ENCODE measurements at places on chromosomes 7 and 10.

DNA sequence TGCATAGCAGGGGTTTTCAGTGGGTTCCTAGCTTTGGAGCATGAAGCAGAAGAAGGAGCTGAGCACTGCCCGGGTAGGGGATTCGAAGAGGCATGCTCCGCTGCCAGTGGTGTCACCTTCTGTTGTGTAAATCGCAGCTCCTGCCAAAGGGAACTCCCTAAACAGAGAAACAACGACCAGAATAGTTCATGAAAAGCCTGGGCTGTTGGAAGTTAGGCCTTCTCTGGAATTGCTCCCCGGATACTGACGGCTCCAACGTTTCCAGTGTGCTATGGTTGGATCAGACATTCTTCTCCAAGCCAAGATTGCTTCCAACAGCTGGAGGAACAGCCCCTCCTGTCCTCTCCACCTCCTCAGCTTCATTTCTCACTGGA, 546.0 kb upstream of the FZD8 start:
- DNase-seq = no peak

DNA sequence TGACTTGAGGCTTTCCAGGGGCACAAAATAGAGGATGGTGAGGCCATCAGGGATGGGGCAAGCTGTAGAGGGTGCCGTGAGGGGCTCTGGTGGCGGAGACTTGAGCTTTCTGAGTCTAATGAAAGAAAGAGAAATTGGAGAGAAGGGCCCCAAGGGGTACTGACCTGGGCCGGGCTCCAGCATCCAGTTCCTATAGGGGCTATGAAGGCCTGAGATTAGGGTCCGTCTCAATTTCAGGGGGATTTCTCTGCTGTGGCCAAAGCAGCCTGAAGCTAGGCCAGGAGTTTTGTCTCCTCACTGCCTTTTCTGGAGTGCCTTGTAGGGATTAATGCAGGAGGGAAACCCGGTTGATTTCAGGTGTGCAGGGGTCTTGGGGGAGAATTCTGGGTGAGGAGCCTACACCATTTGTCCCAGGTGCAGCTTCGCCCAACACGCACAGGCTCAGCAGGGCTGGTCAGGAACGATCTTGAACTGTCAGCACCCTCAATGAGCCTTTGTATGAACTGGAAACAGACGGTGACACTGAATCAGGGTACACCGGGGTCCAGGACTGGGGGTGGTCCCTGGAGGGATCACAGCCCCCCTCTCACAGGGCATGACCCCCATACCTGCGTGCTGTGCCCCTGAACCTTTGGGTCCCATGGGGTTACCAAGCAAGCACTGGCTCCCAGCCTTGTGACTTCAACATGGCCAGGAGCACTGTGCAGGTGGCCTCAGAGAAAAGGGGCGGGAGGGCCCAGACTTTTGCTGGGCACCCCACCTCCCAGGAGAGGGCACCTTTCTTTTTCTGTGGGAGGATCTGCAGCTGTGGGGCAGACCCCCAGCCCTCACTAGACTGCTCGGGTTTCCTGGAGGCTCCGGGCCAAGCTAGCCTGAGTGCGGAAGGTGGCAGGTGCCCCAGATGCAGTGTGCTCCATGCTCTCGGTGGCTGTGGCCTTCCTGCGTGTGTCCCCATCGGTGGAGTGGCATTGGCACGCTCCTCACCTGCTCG, 122.9 kb upstream of the RET start:
- no peak for DNase-seq

- no peak for DNase-seq
Measured at GRCh38 chr10:76559892-76560220, 1077.8 kb downstream of the KCNMA1 start.

- DNase-seq = no peak
Measured at GRCh38 chr10:84075226-84076046, 63.9 kb upstream of the GHITM start.

DNA sequence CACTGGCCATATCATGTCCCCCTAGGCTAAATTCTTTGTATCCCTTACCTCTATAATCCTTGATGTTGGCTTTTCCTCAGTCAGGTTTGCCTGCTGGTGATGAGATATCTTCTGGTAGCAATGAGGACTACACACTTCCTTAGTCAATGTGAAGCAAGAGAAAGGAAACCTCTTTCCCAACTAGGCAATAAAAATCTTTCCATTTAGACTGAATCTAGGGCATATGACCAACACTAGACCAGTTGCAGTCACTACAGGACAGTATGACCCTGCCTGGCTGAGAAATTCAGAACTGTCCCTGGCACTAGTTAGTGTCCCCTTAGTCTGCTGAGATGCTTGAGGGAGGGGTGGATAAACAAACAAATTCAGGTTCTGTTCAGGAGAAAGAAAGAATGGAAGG, 142.6 kb downstream of the RNLS start:
- no peak for DNase-seq

- no peak for DNase-seq
Measured at GRCh38 chr7:118762451-118762850, 537.9 kb downstream of the ANKRD7 start.

GRCh38 chr10:50464004-50464409, 159.7 kb downstream of the SGMS1 start:
- no peak for DNase-seq

- no peak for DNase-seq
Measured at GRCh38 chr10:92990615-92991014, 70.0 kb upstream of the CYP26C1 start.

DNA sequence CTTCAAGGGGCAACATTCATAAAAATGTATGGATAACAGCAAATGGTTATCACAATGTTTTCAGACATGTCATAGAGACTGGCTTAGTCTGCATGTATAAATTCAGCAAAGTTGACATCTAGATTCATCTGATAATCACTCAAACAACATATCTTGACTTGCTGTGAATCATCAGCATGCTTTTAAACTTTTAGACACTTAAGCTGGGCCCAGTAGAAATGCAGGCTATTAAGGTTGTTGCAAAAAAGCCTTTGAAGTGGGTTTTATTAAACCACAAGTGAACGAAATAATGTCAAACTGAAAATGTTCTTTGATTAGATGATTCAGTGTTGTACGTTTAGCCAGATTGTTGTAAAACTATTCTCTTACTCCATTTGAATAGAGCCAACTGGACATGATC, 759.6 kb downstream of the NXPH1 start:
- DNase-seq = no peak

DNA sequence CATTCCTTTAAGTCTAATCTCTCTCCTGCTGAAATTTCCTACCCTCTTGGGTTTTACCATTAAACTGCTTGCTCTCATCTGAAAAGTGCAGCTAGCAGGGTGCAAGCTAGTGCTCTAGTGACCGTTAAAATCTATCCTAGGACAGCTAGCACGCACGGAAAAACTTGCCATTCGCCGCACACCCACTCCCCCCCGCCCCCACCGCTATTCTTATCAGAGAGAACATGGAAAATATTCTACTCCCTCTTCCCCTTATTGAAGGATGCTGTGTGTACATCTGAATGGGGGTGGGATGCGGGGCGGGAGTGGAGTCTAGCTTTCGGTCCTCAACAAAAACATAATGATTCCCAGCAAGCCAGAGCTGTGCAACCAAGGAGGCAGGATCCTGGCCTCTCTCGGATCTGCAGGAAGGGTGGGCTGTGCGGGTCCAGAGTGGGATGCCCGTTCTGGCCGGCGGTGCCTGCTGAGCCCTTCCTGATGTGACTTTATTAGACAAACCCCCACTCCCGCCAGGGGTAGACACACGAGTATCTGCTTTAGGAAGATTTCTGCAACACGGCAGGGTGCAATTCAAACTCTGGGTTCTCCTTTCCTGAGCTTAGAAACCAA, 1.1 kb upstream of the ADRA2A start:
- DNase-seq = no peak

All from HTR-8/SVneo (cell line).